Stimulated activated CD4-positive, alpha-beta T cell treated with anti-CD3 and anti-CD28 coated beads, Interleukin-1b, Interleukin-23, amount 100 ng/mL, for 1 hour (primary cell): ENCODE measurements at places on chromosomes 2 and 18.

- no peak for DNase-seq
Measured at GRCh38 chr2:56234241-56234640, 50.5 kb downstream of the CCDC85A start.

DNA sequence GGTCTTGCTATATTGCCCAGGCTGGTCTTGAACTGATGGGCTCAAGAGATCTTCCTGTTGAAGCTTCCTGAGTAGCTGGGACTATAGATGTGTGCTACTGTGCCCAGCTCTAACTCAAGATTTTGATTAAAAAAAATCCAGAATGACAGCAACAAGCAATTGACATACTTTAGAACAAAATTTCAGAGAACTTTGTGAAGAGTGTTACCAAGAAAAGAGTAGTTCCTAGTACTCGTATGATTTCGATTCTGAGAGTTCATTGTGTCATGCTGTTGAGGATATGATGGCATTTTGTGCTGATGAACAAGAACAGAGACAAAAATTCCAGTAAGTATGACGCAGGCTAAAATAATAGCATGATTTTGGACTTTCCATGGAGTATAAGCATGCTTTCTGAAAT lies 90.2 kb upstream of the TWSG1 start:
- no peak for DNase-seq

- DNase-seq: no peak
Measured at GRCh38 chr2:199911877-199912161, 726 bp downstream of the C2orf69 start.

DNA sequence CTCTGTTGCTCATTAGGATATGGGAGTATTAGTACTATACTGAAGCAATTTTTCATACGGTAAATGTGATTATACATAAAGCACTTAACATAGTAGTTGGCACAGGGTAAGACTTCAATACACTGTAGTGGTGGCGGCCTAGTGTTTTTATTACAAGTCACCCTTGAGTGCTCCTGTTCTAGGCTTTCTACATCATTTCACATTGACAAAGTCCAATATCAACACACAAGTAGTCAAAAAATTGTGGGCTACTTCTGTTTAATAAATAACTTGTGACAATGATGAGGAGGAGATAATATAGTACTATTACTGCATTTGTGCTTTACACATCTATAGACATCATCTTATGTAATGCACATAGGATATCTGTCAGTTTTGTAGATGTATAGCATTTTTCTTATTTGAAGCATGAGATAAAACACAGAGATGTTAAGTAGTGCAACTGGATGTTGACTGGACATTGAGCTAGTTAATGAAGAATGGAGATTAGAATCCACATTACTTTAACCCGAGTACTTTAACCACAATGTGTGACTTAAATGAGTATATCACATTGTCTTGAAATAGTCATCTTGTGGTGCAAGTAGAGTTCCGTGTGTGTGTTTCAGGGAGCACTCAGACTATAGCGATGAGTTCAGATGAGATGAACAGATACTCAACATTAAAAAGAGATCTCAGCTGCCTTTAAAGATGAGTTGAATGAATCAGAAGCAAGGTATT lies 134.8 kb downstream of the ZNF385B start:
- no peak for DNase-seq

- DNase-seq: no peak
Measured at GRCh38 chr2:157093666-157094065, 163.8 kb upstream of the GALNT5 start.

DNA sequence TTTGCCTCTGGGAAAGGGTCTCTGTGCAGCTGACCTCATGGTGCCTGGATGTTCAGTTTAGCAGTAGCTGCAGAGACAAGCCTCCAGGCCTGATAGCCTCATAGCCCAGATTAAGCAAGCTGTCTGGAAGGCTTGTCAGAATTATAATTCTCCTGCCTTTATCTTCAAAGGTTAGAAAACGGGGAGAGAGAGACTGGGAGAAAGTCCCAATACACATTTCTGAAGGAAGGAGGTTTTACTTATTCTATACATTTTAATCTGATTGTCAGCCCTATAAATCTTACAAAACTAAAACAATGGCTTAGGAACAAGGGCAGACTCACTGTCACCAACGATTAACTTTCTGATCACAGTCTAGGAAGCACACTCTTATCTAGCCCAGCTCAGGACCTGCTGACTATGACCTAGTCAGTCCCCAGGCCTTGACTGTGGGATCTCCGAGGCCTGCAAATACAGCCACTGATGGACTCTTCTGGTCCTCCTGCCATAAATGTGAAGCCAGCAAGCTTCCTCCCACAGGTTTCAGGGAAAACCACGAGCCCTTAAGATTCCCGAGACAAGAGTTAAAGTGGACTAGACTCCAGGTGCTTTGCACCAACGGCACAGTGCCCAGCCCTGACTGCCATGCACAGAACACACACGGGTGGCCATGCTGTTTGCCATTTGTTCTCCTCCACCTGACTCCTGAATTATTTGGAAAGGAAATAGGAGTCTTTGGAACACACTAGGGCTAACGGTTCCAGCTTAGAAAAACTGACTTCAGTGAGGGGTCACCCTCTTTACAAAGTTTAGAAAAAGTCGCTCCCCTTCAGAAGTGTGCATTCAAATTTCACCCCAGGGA lies 111.4 kb upstream of the SMAD7 start:
- no peak for DNase-seq

DNA sequence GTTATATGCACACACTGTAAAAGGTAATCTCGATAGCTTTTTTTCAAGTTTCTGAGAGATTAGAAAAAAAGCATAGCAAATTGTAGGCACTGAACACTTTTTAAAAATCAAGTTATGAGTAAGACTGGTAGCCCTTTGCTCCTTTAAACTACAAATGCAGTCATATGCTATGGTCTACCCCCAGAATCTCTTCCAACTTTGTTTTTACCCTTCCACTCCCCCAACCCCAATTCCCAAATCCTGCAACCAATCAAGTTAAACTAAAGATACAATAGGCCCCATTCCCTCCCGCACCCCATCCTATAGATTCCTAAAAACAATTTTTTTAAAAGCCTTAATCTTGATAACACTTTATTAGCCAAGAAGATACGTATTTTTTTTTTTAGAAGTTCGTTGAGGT lies 752 bp upstream of the BAZ2B start:
- no peak for DNase-seq

DNA sequence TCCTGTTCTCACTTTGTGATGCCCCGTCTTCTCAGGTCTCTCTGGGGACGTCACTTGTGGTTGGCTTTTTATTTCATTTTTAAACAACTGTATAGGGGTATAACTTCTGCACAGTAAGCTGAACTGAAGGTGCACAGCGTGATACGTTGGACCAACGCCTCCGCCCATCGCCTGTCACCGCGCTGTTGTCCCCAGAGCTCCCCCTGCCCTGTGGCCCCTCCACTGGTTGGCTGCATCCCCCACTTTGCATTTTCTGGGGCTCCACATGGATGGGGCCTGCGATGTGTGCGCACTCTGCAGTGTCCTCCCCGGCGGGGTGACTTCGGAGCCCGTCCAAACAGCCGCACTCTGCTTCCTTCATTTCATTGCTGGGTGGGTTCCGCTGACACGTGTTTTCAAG lies 14.3 kb downstream of the GPR35 start:
- DNase-seq: no peak

DNA sequence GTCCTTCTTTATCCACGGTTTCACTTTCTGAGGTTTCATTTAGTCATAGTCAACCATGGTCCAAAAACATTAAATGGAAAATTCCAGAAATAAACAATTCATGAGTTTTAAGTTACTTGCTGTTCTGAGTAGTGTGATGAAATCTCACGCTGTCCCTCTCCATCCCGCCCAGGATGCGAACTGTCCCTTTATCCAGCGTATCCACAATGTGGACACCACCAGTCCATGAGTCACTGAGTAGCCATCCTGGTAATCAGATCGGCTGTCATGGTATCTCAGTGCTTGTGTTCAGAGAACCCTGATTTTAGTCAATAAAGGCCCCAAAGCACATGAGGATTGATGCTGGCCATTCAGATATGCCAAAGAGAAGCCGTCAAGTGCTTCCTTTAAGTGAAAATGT lies 3.7 kb downstream of the SP140L start:
- DNase-seq: no peak

- no peak for DNase-seq
Measured at GRCh38 chr2:223076573-223076972, 24.6 kb downstream of the KCNE4 start.

GRCh38 chr18:21264651-21265050 lies 22.6 kb downstream of the GREB1L start:
- DNase-seq: no peak

- DNase-seq: no peak
Measured at GRCh38 chr2:69740502-69740951, 1.4 kb upstream of the ANXA4 start.

- no peak for DNase-seq
Measured at GRCh38 chr2:217912098-217913024, 90.4 kb downstream of the TNS1 start.

GRCh38 chr2:85732467-85733120 lies 21.2 kb upstream of the ATOH8 start:
- DNase-seq: no peak

GRCh38 chr2:11784747-11785610 lies 38.5 kb downstream of the LPIN1 start:
- DNase-seq: peak; percentile 10

- DNase-seq: no peak
Measured at GRCh38 chr18:62064361-62064760, 122.5 kb downstream of the PIGN start.

DNA sequence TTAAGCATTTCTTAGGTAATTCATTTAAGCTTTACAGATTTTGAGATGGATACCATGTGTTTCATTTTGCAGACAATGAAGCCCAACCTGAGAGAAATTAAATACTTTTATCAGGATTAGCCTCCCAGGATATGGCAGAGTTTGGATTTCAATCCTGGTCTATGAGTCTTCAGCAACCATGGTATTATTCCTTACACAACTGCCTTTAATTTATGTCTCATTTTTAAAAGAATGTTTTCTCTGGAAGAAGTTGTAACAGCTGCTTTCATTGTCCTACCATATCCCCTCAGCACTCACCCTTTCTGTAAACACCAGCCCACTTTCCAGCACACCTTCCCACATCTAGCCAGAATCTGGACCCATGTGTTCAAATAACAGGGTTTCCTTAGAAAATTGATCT lies 863.7 kb upstream of the VRK2 start:
- no peak for DNase-seq

- DNase-seq: no peak
Measured at GRCh38 chr2:72028996-72029395, 118.7 kb downstream of the CYP26B1 start.

- DNase-seq: no peak
Measured at GRCh38 chr18:78629426-78629825, 350.2 kb upstream of the SALL3 start.

GRCh38 chr2:23563673-23564614 lies 179.0 kb downstream of the KLHL29 start:
- DNase-seq: no peak

DNA sequence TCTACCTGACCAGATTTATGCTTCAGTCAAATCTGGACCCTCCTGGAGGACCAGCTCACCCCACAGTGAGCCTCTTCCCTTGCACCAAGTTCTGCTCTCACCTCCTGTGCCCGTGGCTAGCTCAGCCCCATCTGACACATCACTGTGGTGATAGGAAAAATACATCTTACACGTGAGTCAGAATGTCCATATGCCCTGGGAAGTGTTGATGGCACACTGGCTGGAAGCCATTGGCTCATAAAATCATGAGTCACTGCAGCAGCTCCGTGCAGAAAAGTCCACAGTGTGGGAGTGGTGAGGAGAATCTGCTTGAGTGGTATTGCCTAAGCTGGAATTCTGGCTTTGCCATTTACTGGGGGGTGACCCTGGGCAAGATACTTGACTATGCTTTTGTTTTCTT lies 42.6 kb upstream of the RAPGEF4 start:
- DNase-seq: no peak

DNA sequence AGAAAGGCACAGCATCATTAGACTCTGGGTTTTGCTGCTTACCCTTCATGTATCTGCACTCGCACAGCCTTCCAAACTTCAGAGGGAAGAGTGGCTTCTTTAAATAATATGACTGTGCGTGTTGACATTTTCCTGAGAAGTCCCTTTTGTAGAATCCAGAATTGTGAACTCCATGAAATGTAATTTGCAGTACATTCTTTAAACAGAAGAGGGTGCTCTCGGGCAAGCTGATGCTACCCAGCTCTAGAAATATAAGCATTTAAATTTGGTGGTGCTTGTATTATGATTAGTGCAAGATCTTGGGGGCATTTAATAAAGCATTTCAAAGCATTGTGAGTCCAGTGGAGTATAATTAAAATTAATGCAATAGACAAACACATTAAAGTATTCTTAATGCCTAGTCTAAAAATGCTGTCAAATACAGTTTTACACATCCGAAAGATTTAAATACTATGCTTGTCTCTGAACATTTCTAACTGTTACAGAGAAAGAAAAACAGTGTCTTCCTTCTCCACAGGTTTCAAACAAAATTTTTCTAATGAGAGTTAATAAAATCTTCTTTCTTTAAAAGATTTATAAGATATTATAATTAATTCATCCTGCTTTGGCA lies 17.3 kb upstream of the GTF2A1L start:
- DNase-seq: no peak
